ENCODE measurements at places on chromosomes 13 and 19.

DNA sequence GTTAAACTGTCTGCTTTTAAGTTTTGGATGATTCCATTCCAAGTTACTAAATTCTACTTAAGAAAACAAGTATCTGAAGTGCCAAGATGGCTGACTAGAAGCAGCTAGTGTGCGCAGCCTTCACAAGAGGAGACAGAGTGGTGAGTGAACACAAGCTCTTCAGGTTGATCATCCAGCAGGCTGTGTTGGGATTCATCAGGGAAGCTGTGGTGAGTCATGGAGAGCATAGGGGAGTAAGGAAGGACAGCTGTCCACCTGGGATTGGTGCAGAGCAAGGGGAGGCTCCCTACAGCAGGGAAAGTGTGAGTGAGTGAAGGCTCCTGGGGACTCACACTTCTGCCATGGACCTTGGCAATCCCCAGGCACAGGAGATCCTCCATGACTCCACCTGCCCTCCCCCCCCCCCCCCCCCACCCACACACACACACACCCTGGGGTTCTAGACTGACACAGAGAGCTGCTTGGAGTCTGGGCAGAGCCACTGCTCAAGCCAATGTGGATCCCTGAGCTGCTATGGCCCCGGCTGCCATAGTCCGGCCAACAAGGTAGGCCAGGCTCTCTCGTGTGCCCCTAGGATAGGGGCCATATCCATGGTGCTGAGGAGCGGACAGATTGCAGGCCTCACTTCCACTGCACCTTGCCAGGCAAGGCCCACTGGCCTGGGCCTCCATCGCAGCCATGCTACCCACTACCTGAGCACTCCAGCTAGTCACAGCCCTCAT, 23.5 kb downstream of the SLC25A15 start:
- peak; percentile 43 for DNase-seq

DNA sequence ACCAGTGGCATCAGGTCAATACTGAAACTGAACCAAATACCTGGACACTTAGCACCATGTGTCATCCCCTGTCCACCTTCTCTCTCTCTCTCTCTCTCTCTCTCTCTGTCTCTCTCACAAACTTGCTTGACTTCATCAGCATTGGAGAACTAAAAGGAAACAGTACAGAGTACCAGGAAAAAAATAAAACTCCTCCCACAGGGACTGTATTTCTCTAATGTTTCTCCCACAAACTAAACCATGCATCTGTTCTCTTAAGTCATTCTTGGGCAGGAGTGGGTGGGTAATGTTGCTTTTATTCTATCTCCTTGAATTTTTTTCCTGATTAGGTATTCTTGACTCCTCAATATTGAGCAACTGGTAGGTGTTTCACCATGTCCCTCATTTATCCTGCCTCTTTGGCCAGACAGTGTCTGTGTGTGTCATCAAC, 112.9 kb upstream of the CACNA1A start:
- no peak for DNase-seq

GRCh38 chr13:67090856-67091255, 139.3 kb downstream of the PCDH9 start:
- DNase-seq, result no peak

DNA sequence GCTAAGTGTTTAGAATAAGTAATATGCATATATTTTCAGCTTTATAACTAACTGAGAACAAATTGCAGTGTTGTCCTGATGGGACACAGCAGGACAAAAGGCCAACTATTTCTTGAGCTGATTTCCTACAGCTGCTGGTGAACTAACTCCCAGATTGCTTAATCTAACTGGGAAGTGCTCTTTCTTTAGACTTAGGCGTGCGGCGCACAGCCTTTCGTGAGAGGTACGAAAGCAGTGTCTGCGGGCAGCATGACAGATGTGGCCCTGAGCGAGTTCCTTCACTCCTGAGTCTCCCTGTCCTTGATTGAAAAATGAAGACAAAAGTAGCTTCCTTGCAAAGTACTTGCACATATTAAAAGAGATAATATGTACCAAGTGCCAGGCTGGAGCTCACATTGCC, 47.3 kb upstream of the NPAS1 start:
- DNase-seq, result no peak

DNA sequence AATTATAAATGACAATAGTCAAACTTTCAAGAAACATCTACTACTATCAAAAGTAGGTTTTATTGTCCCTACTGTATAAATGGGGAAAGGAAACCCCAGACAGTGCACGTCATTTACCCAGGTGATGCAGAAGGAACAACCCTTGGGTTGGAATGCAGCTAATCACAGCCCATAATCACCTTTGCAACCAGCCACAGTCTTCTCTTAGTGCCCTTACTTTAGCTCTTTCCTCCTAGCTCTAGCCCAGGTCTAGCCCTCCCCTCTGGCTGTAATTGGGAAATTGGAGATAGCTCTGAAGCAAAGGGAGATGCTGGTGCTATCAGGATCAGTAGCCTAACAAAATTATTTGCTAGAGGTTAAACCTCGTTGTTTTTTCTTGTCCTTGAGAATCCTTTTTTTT, 25.5 kb upstream of the TSC22D1 start:
- DNase-seq, result no peak

GRCh38 chr19:39746836-39747529, 9.2 kb upstream of the CLC start:
- no peak for DNase-seq

GRCh38 chr19:38831142-38831605, 420 bp downstream of the ECH1 start:
- DNase-seq, result peak; percentile 55

DNA sequence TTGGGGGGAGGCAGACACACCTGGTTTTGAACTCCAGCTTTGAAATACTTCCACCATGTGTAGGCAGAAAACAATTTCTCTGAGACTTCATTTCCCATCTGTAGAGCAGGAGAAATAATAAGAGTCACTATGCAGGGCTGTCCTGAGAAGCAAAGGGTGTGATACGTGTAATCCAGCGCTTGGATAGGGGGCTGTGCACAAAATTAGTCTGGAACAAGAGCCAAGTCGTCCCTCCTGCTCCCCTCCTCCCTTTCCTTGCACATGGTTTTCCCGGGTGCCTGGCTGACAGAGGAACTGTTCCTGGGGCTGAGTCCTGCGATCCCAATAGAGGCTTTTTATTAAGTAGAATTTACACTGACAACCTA, 29.6 kb upstream of the UBE2L5 start:
- no peak for DNase-seq

GRCh38 chr13:19634256-19634740, 839 bp downstream of the MPHOSPH8 start:
- DNase-seq, result no peak

DNA sequence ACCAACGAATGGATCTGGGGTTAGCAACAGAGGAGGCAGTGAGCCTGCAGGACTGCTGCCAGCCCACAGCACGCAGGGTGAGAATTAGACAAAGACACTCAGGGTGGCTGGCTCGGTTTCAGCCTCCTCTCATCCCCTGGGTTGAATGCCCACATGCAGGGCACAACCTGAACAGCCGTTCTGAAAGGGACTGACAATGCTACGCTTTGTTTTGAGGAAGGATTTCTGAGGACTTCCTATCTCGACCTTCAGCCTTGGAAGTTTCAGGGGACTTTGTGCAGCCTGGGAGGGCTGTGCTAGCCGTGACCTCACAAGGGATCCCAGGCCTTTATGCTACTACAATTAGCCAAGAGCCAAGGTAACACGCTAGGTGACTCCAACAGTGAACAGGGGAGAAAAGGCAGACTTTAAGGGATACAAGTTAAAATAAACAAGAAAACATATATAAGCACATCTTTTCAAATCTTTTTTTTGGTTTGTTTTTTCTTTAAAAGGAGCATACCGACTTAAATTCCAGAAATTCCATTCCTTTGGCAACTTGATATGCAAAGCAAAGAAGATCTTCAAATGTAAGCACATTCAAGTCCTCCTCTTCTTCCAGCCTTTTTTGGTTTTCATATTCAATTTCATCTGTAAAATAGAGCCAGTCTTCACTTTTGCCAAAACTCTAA, 34.5 kb upstream of the URAD start:
- DNase-seq, result no peak

DNA sequence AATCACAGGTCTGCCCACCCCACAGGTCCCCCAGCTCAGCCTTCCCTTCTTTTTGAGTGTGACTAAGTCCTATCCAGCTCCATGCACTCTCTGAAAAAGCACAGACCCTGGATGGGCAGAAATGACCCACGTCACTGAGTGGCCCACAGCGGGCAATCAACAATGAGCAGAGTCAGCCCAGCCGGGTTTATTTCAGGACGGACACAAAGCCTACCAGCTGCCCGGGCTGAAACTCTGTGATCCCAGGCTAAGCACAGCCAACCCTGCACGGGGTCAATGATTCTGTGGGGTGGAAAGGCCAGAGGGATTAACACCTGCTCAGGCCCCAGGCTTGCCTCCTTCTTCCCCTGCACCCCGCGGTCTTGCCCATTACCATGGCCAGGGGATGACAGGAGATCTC, 8.4 kb downstream of the NAPA start:
- no peak for DNase-seq

DNA sequence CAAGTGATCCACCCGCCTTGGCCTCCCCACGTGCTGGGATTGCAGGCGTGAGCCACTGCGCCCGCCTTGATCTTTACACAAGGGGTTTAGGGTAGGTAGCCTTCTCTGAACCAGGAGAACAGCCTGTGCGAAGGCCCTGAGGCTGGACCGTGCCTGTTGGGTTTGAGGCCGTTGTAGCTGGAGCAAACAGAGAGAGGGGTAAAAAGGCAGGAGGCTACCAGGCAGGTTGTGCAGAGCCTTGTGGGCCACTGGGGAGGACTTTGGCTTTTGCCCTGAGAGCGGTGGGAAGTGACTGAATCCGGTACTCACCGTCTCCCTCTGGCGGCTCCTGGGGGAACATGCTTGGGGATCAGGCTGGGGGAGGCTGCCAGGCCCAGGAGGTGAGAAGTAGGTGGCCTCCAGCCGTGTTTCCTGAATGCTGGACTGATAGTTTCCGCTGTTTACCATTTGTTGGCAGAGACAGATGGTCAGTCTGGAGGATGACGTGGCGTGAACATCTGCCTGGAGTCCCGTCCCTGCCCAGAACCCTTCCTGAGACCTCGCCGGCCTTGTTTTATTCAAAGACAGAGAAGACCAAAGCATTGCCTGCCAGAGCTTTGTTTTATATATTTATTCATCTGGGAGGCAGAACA, 24.6 kb downstream of the SPC24 start:
- DNase-seq, result no peak

DNA sequence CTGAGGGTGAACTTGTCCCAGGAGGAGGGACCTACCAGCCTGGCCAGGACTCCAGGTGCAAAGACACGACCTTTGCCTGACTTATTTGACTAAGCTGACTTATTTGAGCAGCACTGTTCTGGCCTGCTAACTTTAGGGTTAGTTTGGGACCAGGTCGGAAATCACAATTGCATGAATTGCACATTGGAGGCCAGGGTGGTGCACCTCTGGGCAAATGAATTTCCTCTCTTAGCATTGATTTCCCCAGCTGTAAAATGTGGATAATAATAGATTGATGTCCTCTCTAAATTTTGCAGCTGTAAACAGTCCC, 1.4 kb upstream of the BST2 start:
- DNase-seq, result no peak

DNA sequence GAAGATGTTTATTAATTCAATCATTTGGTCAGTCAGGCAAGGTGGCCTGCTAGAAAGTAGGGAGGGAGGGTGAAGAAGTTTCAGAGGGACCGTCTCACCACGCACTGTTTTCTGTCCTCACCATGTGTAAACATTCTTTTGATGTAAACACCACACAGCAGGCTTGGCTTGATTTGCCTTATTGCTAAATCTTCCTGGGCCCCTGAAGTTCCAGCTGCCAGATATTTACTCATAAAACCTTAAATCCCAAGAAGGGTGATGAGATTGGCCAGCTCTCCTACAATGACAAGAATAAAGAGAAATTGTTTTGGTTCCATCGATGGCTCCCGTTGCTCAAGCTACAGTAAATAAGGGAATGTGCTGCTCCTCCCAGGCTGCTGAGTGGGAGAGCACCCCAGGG, 198.2 kb upstream of the TMTC4 start:
- DNase-seq, result no peak

GRCh38 chr13:93945621-93946020, 533.9 kb downstream of the DCT start:
- DNase-seq, result no peak

DNA sequence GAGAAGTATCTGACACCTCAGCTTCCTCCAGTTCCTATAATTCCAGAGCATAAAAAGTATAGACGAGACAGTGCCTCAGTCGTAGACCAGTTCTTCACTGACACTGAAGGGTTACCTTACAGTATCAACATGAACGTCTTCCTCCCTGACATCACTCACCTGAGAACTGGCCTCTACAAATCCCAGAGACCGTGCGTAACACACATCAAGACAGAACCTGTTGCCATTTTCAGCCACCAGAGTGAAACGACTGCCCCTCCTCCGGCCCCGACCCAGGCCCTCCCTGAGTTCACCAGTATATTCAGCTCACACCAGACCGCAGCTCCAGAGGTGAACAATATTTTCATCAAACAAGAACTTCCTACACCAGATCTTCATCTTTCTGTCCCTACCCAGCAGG, 3.1 kb downstream of the KLF5 start:
- peak; percentile 57 for DNase-seq

DNA sequence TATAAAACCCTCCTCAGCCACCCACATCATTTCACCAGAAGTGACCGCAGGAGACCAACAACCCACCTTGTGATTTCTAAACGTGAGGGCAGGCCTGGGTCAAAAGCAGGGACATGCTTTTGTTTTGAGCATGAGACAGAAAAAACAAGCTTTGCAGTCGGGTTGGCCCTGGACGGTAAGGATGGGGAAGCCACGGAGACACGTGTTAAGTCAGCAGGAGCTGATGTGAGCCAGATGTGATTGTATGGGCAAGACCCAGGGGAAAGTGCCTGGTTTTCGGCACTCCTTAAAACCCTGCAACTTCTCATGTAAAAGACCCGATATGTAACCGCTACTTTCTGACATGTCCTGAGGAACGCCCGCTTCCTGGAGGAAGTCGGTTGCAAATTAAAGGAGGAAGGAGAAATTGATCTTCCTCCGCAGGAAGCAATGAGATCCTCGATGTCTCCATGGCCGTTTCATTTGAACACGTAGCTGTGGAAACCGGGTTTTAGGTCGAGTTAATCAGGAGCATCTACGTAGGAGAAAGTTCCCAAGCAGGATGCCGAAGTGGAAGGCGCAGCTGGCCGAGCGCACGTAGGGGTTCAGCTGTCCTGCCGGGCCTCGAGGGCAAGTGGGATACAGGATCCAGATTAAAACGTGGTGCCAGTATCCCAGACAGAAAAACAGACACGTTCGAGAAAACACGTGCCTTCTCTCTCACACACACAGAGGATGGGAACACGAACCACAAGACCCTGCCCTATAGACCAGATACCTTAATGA, 40.5 kb upstream of the POMP start:
- DNase-seq, result no peak

- DNase-seq, result no peak
Measured at GRCh38 chr19:46753420-46754155, 7.3 kb upstream of the STRN4 start.

- no peak for DNase-seq
Measured at GRCh38 chr13:100108913-100109507, 20.1 kb downstream of the PCCA start.

- DNase-seq, result no peak
Measured at GRCh38 chr13:77339408-77339807, 12.5 kb upstream of the MYCBP2 start.

Data from epithelial cell of prostate (primary cell).